ENCODE measurements at places on chromosomes 2 and 18. TPM values are rescaled to one million over a fixed set of nuclear protein-coding genes. Genes with fewer than 3 reads are reported as not detected.

DNA sequence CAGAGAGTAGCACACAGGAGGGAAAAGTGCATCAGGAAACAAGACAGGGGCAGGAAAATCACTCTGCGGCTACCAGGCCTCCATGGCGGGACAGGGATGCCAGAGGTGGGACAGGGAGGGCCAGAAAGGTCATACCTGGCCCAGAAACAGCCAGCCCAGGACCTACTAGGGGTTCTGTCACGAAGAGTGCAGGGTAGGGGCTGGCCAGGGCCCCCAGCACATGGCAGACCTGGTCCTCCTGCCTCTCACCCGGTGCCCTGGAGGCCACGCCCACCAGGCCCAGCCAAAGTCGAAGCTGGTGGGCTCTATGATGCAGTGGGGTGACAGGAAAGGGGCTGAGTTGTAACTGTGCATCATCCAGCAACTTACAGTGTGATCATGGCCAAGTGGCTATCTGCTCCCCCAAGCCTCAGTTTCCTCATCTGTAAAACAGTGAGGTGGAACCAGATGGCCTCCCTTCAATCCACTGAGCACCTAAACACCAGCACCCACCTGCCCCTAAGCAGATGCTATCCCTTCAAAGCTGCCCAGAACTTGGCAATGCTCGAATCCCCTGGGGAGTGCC, 10.6 kb downstream of the CYP26B1 start:
- no peak for DNase-seq

DNA sequence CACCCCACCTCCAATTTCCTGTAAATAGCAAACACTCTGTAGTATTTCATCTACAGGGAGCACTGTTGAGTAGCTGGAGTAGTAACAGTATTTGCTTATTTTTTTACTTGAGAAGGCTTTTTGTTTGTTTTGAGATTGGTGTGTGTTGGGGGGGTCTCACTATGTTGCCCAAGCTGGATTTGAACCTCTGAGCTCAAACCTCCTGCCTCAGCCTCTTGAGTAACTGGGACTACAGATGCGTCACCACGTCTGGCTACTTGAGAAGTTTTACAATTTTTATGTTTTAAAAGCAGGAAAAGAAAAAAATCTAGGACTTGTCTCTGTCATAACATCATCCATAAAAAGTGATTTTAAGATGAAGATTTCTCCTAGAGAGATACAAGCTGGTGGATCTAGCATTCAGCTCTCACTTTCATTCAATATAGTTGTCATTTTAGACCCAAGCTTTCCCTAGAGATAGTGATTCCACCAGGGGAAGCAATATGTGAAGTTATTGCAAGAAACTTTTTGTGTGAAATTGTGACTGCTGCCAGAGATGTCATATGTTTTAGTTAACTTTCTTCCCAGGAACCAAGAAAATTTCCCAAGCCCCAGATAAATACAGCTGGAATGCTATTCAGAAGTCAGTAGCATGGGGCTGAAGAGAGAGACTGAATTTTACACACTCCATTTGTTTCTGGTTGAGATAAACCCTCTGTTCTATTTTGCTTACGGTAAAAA, 60.2 kb upstream of the MAP4K3 start:
- DNase-seq: no peak

HOXD4 gene
- total RNA-seq: not detected

AQP12B gene
- not detected for total RNA-seq

OXER1 gene
- total RNA-seq: 0.97 TPM

UGT1A3 gene
- total RNA-seq: not detected

OSR1 gene
- total RNA-seq: 5.7 TPM

ANKRD30BL gene
- not detected for total RNA-seq

Measured in right cardiac atrium (tissue), 5 donors.